Neural crest cell (in vitro differentiated cells): ENCODE measurements at places on chromosomes 6 and 20.

- no peaks in the 10 kb centered on the region for H3K27me3 ChIP-seq
- no peaks in the 10 kb centered on the region for H3K36me3 ChIP-seq
- H3K27ac ChIP-seq = no peak overlapping the region
- H3K4me3 ChIP-seq = no peak overlapping the region
- H3K4me1 ChIP-seq = peaks cover 68% of the 10 kb centered on the region
Observed at GRCh38 chr6:132612449-132613108, 11.5 kb downstream of the TAAR2 start.

DNA sequence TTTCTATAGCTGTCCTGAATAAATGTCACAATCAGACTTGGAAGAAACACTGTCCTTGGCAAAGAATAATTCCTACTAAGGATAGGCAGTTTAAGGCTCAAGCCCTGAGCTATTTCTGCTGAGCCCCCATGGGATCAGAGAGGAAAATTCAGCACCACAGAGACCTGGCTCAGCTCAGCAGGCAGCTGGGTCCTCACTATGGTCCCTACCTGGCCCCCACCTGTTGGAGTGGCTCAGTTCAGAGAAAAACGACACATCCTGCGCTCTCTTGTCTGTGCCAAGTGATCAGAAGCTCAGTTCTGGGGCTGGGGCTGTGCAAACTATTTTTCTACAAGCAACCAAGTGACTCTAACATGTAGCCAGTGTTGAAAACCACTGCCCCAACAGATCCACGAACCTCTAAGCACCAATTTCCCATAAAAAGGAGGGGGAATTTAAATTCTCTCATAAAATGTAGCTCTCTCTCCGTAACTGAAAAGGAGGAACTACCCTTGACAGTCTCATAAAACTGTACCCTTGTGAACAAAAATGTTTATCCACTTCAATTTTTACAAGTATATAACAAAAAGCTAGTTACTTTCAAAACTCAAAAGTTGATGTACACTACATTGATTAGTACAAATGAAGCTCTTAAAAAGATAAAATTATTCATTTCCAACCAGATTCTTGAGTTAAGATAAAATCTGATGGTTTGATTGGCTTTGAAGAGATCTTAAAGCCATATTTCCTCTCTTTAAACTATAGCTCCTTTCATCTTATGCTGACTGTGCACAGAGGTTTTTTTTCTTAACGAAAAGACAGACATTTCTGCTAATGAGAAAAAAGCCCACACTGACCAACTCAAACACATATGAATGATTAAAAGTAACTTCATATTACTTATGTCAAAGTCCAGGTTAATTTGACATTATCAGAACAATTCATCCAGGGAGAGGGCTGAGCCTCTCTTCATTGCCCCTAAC, 52.0 kb downstream of the KIF13A start:
- H3K36me3 ChIP-seq = peaks cover 6% of the 10 kb centered on the region
- DNase-seq = no peak
- no peak overlapping the region for H3K27ac ChIP-seq
- no peak overlapping the region for H3K4me3 ChIP-seq
- H3K27me3 ChIP-seq = no peaks in the 10 kb centered on the region
- H3K4me1 ChIP-seq = peaks cover 30% of the 10 kb centered on the region

DNA sequence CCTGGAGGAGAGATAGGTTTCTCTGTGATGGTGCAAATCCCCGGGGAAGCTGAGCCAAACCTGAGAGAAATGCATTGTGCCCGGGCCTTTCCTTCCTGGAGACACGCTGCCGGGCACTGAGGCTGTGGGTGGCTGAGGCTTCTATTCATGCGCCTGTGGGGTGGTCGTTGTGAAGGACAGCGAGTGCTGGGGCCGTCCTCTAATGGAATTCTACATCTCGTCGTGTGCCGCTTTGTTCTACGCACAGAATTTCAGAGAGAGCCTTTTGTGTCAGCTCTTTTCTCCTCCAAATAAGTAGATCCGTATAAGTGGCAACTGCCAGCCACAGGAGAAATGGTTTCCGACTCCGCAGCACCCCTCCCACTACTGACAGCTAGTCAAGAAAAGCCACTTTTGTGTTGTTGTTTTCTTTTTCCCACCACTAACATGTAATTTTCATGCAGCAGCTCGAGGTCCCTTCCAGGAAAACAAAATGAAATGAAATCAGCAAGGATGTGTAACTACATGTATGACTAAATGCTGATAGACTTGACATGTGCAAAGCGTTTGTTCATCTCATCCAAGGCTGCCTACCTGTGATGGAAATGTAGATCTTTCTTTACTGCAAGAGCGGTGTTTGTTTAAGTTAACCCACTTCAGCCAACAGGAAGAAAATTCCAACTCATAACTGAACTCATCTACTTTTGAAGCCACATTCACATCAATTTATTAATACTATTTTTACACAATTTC, 26.4 kb upstream of the PXDC1 start:
- no peaks in the 10 kb centered on the region for H3K36me3 ChIP-seq
- H3K4me1 ChIP-seq = peaks cover 20% of the 10 kb centered on the region
- H3K27me3 ChIP-seq = peaks cover 67% of the 10 kb centered on the region
- DNase-seq = peak; percentile 37
- peak overlapping the region; percentile 5 for H3K4me3 ChIP-seq

DNA sequence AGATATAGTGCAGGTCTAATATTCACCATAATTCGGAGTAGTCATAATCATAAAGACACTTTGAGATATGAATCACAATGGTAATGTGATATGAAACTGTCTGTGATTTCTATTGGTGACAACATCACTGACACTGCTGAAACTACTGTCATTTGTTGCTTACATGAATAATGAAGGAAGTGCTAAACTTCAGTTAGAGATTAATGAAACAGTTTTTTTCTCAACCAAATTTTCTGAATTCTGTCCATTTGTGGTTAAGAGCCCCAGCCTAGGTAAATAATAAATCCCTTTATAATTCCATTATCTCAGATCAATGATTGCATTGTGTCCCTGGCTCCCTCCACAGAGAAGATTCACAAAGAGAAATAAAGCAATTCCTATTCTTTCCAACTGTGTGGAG, 122.6 kb downstream of the HIVEP2 start:
- H3K4me3 ChIP-seq = no peak overlapping the region
- no peaks in the 10 kb centered on the region for H3K27me3 ChIP-seq
- DNase-seq = no peak
- no peak overlapping the region for H3K27ac ChIP-seq
- no peaks in the 10 kb centered on the region for H3K36me3 ChIP-seq
- H3K4me1 ChIP-seq = peaks cover 10% of the 10 kb centered on the region

- H3K4me1 ChIP-seq = peaks cover 22% of the 10 kb centered on the region
- H3K36me3 ChIP-seq = no peaks in the 10 kb centered on the region
- no peak overlapping the region for H3K4me3 ChIP-seq
- no peaks in the 10 kb centered on the region for H3K27me3 ChIP-seq
Observed at GRCh38 chr6:122709922-122710512, 69.5 kb upstream of the FABP7 start.

GRCh38 chr6:27791182-27791943, 120.8 kb downstream of the OR2B2 start:
- H3K4me1 ChIP-seq = peaks cover 44% of the 10 kb centered on the region
- H3K27me3 ChIP-seq = peaks cover 20% of the 10 kb centered on the region
- no peak overlapping the region for H3K27ac ChIP-seq
- peak; percentile 56 for DNase-seq

DNA sequence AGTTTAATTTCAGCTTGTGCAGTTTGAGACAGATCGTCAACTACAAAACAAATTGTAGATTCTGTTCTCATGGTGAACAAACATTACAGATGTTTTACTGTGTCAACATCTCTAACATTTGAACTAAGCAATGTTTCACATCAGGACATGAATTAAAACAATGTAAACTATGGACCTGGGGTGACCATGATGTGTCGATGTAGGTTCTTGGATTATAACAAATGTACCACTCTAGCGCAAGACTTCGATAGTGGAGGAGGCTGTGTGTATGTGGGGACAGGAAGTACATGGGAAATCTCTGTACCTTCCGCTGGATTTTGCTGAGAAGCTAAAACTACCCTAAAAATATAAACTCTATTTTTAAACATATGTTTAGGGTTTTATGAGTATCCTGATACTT, 17.1 kb downstream of the HIVEP2 start:
- H3K27me3 ChIP-seq = peaks cover 11% of the 10 kb centered on the region
- peak overlapping the region; percentile 11 for H3K4me3 ChIP-seq
- no peak for DNase-seq
- no peak overlapping the region for H3K27ac ChIP-seq
- peaks cover 15% of the 10 kb centered on the region for H3K4me1 ChIP-seq

DNA sequence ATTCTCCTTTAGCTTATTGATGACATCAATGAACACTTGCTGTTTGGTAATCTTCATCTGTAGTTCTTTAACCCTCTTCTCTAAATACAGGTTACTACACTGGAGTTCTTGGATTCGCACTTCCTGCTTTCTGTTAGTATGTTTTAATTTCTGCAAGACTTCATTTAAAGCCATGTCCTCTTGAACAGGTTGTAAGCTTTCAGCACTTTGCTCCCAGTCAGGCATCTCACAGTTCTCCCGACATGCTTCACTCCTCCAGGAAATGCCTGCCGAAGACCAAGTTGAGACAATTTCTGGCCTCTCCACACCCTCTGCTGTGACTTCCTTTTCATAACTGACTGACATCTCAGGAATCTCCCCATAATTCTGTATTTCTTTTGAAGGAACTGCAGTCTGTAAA, 15.8 kb downstream of the CAGE1 start:
- H3K27ac ChIP-seq = no peak overlapping the region
- H3K27me3 ChIP-seq = no peaks in the 10 kb centered on the region
- H3K4me1 ChIP-seq = no peaks in the 10 kb centered on the region
- no peaks in the 10 kb centered on the region for H3K36me3 ChIP-seq
- no peak for DNase-seq
- H3K4me3 ChIP-seq = no peak overlapping the region

DNA sequence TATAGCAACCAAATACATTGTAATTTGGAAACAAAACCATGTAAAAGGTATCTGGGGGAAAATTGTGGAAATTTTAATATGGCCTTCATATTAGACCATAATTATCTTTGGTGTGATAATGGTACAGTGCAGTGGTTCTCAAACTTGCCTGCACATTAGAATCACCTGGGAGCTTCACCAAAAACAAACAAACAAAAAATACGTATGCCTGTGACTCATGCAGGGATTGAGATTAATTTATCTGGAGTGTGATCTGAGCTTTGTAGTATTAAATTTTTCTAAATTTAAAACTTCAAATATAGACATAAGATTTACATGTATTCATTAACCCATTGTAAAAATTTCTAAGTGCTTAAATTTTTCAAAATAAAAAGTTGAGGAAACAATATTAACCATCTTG, 31.5 kb downstream of the ARHGAP18 start:
- no peak overlapping the region for H3K27ac ChIP-seq
- no peak for DNase-seq
- H3K36me3 ChIP-seq = no peaks in the 10 kb centered on the region
- no peaks in the 10 kb centered on the region for H3K27me3 ChIP-seq

- H3K4me1 ChIP-seq = peaks cover 4% of the 10 kb centered on the region
- no peak overlapping the region for H3K27ac ChIP-seq
- no peaks in the 10 kb centered on the region for H3K36me3 ChIP-seq
- DNase-seq = no peak
Observed at GRCh38 chr6:87729965-87730719, 28.1 kb upstream of the AKIRIN2 start.

GRCh38 chr6:111922454-111923297, 49.4 kb upstream of the FYN start:
- H3K36me3 ChIP-seq = no peaks in the 10 kb centered on the region
- no peak for DNase-seq
- H3K4me3 ChIP-seq = no peak overlapping the region
- peaks cover 21% of the 10 kb centered on the region for H3K4me1 ChIP-seq
- H3K27ac ChIP-seq = no peak overlapping the region
- no peaks in the 10 kb centered on the region for H3K27me3 ChIP-seq

DNA sequence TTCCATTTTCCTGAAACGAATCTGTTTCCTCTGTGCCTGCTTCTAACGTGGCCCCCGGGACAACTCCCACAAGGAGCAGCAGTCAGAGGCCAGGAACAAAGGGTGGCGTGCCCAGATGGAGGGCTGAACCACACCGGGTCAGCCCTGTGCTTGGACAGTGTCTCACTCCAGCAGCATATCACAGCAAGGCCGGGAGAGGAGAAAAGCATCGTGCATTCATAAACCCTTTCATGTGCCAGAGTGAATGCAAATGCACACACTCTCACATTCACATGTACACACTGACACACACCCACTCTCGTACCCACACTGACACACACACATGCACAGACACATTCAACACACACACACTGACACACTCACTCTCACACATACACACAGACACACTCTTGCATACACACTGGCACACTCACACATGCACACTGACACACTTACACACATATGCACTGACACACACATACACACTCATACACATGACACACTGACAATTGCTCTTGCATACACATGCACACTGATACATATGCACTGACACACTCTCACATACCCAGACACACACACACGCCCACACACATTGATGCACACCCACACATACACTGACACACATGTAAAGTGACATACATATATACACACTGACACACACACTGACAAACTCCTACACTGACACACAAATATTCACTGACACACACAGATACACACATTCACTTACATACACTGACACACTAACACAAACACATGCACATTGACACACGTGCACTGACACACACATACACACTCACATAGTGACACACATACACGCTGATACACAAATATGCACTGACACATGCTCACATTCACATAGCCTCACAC, 237.0 kb downstream of the LRFN2 start:
- peaks cover 17% of the 10 kb centered on the region for H3K4me1 ChIP-seq
- no peak overlapping the region for H3K27ac ChIP-seq
- DNase-seq = no peak
- no peaks in the 10 kb centered on the region for H3K36me3 ChIP-seq

- no peak within 1 kb of the TSS for H3K4me3 ChIP-seq
- DNase-seq = no peak
- H3K36me3 ChIP-seq = no peaks in the 10 kb centered on the region
- H3K27ac ChIP-seq = no peak within 1 kb of the TSS
- H3K27me3 ChIP-seq = no peaks in the 10 kb centered on the region
- H3K4me1 ChIP-seq = peaks cover 7% of the 10 kb centered on the region
Observed at GRCh38 chr6:89217299-89217910, at the start of gene GABRR1. GABRR1 (minus strand) TSS chr6:89217358; CDS start chr6:89217322, 36 bp downstream.

DNA sequence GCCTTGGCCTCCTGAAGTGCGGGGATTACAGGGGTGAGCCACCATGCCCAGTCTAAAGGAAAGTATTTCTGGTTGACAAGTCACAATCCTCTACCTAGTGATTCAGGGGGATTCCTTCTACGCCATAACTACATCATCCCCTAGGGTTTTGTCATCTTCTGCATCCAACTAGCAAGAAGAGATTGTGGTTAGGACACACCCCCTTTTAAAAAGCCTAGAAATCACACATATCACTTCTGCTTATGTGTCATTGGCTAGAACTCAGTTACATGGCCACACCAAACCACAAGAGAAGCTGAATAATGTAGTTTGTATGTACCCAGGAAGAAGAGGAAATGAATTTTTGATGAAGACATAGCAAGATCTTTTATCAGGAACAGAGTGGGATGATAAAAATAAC, 14.7 kb upstream of the CHD6 start:
- no peak for DNase-seq
- H3K27me3 ChIP-seq = no peaks in the 10 kb centered on the region
- no peak overlapping the region for H3K27ac ChIP-seq
- no peaks in the 10 kb centered on the region for H3K36me3 ChIP-seq
- no peak overlapping the region for H3K4me3 ChIP-seq
